ENCODE measurements at places on chromosomes 12 and 14. TPM values are rescaled to one million over a fixed set of nuclear protein-coding genes. Genes with fewer than 3 reads are reported as not detected.

- H3K4me1 ChIP-seq: peaks cover 2% of the 10 kb centered on the region
- DNase-seq: no peak
- H3K27ac ChIP-seq: peak overlapping the region; percentile 14
- H3K36me3 ChIP-seq: no peaks in the 10 kb centered on the region
- H3K4me3 ChIP-seq: no peak overlapping the region
These were observed 360.8 kb downstream of the AEBP2 start for GRCh38 chr12:19799895-19800602.

DNA sequence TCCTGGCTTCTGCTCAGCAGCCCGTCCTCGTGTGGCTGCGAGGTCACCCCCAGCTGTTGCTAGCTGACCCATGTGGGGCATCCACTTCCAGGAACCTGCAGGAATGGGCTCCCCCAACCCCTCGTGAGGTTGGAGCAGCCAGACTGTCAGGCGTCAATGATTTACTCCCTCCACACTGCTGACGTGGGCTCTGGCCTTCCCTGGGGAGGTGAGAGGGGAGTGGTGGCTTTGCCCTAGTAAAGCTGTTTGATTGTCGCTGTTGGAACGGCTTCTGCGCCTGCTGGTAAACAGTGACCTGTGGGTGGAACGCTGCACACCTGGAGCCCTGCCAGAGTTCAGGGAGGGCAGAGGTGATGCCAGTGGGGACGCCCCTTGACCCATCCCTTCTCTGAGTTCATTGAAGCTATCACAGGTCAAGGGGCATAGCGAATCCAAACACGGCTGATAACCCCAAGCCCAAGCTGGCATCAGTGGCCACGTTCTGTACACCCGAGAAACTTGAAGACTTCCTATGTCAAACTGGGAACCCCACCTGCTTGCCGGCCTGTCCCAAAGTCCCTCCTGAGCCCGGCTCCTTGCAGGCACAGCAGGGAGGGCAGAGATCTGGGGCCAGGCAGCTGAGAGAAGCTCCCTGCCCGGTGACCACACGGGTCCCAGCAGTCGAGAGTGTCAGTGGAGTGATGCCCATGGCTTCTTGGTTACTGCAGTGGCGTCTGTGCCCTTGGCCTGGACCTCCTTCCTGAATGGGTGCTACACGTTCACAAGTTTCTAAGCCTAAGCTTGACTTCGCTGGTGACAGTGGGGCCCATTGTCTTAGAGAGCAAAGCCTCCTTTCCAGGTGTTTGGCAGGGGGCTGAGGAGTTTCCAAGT, 2.7 kb downstream of the ASPG start:
- no peak overlapping the region for H3K27ac ChIP-seq
- H3K27me3 ChIP-seq: peaks cover 4% of the 10 kb centered on the region
- no peak overlapping the region for H3K4me3 ChIP-seq
- no peaks in the 10 kb centered on the region for H3K4me1 ChIP-seq
- DNase-seq: no peak
- no peaks in the 10 kb centered on the region for H3K36me3 ChIP-seq

DNA sequence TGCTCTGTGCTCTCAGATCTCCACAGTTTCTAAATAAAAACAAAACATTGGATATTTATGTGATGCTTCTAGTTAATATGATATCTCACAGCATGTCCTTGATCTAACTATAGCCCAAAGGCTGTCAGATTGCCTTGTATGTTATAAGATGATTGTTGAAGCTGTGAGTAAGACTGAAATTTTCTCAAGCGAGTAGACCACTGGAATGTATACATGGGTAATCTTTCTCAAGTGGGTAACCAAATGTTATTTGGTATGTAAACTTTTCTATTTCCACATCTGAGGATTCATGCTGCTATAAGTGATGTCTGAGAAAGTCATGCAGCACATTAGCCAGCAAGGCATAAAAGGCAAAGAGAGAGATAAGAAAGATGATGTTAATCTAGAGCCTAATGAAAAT, 886.7 kb downstream of the NRXN3 start:
- no peak overlapping the region for H3K27ac ChIP-seq
- DNase-seq: no peak
- no peaks in the 10 kb centered on the region for H3K4me1 ChIP-seq
- no peaks in the 10 kb centered on the region for H3K36me3 ChIP-seq
- no peak overlapping the region for H3K4me3 ChIP-seq
- H3K27me3 ChIP-seq: no peaks in the 10 kb centered on the region

- H3K4me3 ChIP-seq: no peak overlapping the region
- no peak overlapping the region for H3K27ac ChIP-seq
- H3K27me3 ChIP-seq: peaks cover 1% of the 10 kb centered on the region
- no peaks in the 10 kb centered on the region for H3K4me1 ChIP-seq
- H3K36me3 ChIP-seq: no peaks in the 10 kb centered on the region
These were observed 52.2 kb downstream of the CKAP4 start for GRCh38 chr12:106195621-106196027.

- H3K4me3 ChIP-seq: peak overlapping the region; percentile 94
- no peak for DNase-seq
- no peaks in the 10 kb centered on the region for H3K27me3 ChIP-seq
- peaks cover 35% of the 10 kb centered on the region for H3K36me3 ChIP-seq
These were observed 2.7 kb downstream of the ARL6IP4 start for GRCh38 chr12:122982963-122983788.

LRRK2 gene
- total RNA-seq: not detected

HHIPL1 gene
- not detected for total RNA-seq

DNA sequence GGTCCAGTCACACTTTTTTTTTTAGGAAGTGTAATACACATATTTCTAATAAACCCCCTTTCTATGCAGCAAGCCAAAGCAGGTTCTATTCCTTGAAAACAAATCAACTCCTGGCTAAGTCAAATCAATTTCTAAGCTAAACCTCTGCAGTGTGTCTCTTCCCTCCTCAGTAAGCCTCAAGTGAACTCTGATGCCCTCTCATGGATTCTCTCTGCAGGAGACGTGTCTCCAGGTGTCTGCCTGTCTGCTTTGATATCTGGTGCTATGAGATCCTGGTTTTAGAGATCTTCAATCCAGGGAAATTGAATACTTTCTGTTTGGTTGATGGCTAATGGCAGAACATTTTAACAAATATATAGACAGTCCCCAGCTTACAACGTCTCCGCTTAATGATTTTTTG, 791.7 kb downstream of the AACS start:
- no peak for DNase-seq
- peaks cover 2% of the 10 kb centered on the region for H3K27me3 ChIP-seq
- H3K36me3 ChIP-seq: no peaks in the 10 kb centered on the region

All from activated CD4-positive, alpha-beta T cell treated with anti-CD3 and anti-CD28 coated beads, Interleukin-2, amount 10 ng/mL, durations not matched to agents 24 days and 14 days (primary cell).